AG04450 (cell line): ENCODE measurements at places on chromosomes 2 and 18. TPM values are rescaled to one million over a fixed set of nuclear protein-coding genes. Genes with fewer than 3 reads are reported as not detected.

Gene IL18R1
- 2.0 and 2.5 TPM in 2 replicates for polyA plus RNA-seq

Gene PLGLB1
- 0.56 and 0.79 TPM in 2 replicates for polyA plus RNA-seq

Gene UGT1A10
- not detected in 2 replicates for polyA plus RNA-seq

Gene TBR1
- not detected in 2 replicates for polyA plus RNA-seq

Gene ANKRD62
- not detected in 2 replicates for polyA plus RNA-seq
